ENCODE measurements at places on chromosomes 11 and 22. TPM values are rescaled to one million over a fixed set of nuclear protein-coding genes. Genes with fewer than 3 reads are reported as not detected.

The HOATZ gene
- total RNA-seq = not detected

The SLC22A12 gene
- not detected for total RNA-seq

The TMEM121B gene
- total RNA-seq = 2.6 TPM

The IGF2 gene
- total RNA-seq = 711 TPM

The C2CD3 gene
- total RNA-seq = 13.6 TPM
